ENCODE measurements at places on chromosomes 11 and 22. TPM values are rescaled to one million over a fixed set of nuclear protein-coding genes. Genes with fewer than 3 reads are reported as not detected.
A peak's percentile ranks its signal among the peaks of the same experiment; 100 is the strongest.

SLCO2B1 gene
- 2.3 TPM for total RNA-seq

CRYAB gene
- not detected for total RNA-seq

UEVLD gene
- total RNA-seq: 10.5 TPM

RFPL2 gene
- total RNA-seq: 0.69 TPM

NRGN gene
- total RNA-seq: 0.68 TPM

NADSYN1 gene
- 188 TPM for total RNA-seq

MPEG1 gene
- total RNA-seq: 5.9 TPM

CNIH2 gene
- 1.1 TPM for total RNA-seq

DNA sequence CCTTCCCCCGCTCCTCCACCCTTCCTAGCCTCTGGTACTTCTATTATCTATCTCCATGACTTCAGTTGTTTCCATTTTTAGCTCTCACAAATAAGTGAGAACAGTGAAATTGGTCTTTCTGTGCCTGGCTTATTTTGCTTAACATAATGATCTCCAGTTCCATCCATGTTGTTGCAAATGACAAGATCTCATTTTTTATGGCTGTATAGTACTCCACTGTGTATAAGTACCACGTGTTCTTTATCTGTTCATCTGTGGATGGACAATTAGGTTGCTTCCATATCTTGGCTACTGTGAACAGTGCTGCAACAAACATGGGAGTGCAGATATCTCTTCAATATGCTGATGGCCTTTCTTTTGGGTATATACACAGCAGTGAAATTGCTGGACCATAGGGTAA, 6.9 kb upstream of the ABCC8 start:
- DNase-seq: no peak

GRCh38 chr11:96263238-96263763, 79.7 kb downstream of the MAML2 start:
- no peak for DNase-seq

DNA sequence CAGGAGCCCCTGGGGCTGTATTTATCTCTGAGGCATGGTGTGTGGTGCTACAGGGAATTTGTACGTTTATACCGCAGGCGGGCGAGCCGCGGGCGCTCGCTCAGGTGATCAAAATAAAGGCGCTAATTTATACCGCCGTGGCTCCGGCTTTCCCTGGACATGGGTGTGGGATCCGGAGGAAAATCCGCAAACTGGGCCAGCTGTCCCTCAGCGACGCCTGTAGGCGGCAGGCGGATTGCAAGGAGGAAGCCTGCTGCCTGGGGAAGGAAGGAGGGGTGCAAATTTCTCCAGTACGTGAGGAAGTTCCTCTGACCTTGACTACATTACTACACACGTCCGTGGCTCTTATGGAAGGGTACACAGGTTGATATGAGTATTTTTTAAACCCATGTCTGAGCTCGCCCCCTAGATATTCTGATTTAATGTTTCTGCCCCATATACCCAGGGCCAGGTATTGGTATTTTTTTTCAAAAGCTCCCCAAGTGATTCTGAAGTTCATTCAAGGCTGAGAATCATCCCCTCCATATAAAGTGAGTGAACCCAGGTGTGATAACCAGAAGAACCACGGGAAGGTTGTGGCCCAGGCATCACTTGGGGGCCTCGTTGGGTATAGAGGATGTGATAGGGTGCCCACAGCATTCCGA, 2.8 kb downstream of the MYOD1 start:
- DNase-seq: no peak

DNA sequence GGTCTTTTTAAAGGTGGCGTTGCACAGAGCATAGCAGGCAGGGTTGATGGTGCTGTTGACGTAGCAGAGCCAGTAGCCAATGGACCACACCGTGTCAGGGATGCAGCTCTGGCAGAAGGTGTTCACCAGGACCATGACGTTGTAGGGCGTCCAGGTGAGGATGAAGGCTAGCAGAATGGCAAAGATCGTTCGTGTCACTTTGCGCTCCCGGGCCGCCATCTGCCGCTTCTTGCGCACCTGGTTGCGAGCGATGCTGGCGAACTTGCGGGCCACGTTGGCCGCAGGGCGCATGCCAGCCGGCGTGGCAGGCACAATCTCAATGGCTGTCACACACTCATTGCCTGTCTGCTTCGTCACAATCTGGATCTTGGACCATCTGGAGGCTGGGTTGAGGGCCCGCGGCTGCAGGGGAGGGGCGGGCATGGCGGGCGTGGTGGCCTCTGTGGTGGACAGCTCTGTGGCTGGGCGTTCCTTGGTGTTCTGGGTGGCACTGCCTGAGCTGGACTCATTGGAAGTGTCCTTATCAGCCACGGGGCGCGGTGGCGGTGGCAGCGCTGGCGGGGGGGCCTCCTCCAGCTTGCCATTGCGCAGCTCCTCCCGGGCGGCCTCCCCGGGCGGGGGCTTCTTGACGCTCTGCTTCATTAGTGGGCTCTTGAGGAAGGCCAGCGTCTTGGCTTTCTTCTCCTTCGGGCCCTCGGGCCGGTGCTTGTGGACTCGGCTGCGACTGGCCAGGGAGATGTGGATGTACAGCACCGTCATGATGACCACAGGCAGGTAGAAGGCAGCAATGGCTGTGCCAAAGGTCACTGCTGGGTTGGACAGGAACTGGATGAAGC, 3.9 kb downstream of the MDK start:
- no peak for DNase-seq

GRCh38 chr22:43616645-43617044, 195.5 kb downstream of the EFCAB6 start:
- no peak for DNase-seq

DNA sequence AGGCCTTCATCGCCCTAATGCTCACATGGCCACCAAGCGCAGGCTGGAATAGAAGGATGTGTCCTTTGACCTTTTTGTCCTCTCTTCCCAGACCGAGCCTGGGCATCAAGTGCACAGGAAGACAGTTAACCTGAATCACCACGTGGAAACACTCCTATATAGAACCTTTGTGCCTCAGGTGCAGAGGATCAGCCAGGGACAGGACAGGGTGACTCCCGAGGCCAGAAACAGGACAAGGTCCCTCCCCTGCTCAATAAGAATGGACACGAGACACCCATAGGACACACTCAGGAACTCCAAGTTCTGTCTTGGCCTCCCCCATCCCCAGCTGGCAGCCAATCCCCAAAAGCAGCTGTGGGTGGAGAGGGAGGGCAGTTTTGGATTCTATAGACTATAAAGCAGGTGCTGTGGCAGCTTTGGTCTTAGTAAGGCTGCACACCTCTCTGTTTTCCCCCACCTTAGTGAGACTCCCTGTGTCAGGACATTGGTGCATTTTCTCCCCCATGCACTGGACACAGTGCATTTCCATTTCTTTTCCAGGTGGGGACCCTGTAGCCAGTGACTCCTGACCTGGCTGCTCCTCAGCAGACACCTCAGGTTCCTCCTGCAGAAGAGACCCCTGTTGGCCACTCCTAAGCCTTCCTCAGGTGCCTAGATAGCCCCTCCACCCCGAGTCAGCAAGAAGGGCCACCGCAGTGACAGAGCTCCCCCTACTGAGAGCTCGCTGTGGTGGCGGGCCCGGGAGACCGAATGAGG, 43.6 kb upstream of the POU2AF1 start:
- peak; percentile 47 for DNase-seq

- no peak for DNase-seq
Observed at GRCh38 chr11:65377036-65377435, 5.4 kb downstream of the SLC25A45 start.

DNA sequence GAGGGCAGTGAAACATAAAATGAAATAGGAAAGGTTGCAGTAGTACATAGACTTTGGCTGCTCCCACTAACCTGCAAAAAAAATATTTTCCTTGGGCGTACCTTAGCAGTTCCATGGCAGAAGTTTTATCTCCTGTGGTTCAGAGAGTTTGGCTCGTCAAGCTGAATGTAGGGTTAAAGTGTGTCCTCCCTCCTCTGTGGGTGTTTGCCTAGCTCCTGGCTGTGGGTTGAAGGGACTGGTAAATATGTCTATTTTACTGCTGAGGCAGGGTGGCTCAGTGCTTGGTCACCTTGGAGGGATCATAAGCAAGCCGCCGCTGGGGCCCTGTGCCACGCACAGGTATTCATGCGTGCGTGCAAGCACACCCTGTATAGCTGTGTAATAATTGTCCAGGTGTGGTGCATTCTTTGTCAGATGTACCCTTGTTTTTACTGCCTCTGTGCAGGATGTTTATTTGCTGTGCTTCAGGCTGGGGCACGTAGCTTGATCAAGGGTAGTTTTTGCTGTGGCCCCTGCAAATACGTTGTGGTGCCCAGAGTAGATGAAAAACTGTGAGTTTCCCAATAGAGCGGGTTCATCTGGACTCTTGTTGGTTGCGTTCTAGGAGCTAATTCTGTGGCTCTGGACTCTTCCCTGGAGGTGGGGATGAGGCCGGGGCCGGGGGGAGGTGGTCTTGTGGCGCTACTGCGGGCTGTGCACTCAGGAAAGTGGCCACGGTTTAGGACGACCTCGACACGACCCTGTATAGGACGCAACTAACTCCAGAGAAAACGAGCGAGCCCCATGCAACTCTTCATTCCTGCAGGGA, 732 bp upstream of the SORL1 start:
- peak; percentile 51 for DNase-seq

- no peak for DNase-seq
Observed at GRCh38 chr11:24297461-24297860, 199.4 kb upstream of the LUZP2 start.

DNA sequence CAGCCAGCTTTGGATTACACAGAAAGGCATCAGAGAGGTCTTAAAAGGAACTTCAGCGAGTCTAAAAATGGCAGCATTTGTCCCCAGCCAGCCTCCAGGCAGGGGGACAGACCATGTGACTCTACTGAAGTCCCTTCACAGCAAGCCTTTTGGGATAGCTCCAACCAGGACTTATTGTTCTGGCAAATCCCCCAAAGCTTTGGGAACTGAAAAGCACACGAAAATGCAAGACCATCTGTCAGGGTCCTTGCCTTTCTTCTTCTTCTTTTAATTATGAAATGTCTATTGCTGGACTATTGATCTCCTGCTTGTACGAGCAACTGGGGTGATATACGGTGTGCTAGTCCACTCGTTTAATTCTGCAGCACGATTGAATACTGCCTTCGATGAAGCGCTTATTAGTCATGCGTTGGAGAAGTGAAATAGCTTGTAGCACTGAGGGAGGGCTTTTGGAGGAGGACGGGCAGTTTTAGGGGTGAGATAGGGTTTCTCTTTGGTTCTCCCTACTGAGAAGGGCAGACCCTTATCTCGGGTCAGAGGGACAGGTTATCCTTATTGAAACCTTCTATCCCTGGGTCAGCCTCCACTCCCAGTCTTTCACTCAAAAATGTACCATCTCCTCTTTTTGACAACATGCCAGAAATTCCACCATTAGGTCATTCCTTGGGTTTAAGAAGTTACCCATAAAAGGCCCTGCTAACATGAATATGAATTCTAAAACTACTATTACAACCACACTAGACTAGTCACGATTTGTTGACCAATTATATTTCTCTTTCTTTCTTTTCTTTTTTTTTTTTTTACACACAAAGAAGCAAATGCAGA, 416.4 kb downstream of the MIAT start:
- no peak for DNase-seq

DNA sequence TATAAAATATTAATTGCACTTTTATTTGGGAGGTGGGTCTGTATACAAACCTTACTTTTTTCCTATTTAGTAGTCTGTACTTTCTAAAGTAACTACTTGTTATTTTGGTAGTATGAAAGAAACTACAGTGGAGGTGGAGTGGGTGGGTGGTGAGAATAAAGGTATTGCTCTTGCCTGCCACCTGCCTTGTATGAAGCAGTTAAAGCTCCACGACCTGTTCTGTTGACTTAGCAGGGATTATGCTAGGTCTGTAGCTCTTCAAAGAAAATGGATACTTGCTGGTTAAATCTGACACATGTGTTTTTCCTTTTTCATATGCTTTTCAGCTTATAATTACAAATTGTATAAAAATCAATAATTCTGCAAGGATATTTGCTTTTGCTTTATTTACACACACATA, 111.9 kb downstream of the EHF start:
- DNase-seq: no peak

GRCh38 chr11:13368041-13368446, 90.5 kb downstream of the BMAL1 start:
- no peak for DNase-seq

GRCh38 chr11:113316256-113316655, 1.9 kb downstream of the TTC12 start:
- no peak for DNase-seq

- DNase-seq: no peak
Observed at GRCh38 chr11:47355283-47356128, 3.0 kb upstream of the MYBPC3 start.

DNA sequence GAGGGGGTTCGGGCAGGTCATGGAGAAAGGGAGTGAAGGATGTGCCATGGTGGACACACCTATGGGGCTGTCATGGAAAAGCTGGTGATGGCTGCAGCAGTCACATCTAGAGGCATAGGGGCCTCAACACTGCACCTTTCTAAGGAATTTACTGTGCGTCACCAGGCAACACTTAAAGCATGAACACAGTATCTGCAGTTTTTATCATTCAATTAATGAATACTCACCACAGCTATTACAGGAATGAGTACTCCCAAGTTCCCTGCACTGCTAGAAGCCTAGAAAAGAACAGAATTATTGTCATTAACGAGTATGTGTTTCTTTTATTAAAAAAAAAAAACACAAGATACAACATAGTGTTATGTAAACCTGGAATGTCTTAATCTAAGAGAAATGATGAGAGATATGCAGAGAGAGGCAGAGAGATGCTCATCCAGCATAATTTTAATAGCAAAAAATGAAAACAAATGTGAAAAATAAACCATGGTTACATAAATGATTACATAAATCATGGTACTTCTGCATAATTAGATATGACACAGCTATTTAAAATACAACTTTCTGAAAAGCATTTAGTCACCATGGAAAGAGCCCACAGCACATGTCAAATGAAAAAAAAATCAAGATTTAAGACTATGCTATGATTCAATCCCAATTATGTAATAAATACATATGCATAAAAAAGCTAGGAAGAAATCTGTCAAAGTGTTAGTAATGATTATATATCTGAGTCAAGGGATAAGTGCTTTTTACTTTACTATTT, 19.2 kb downstream of the SERPIND1 start:
- DNase-seq: no peak

DNA sequence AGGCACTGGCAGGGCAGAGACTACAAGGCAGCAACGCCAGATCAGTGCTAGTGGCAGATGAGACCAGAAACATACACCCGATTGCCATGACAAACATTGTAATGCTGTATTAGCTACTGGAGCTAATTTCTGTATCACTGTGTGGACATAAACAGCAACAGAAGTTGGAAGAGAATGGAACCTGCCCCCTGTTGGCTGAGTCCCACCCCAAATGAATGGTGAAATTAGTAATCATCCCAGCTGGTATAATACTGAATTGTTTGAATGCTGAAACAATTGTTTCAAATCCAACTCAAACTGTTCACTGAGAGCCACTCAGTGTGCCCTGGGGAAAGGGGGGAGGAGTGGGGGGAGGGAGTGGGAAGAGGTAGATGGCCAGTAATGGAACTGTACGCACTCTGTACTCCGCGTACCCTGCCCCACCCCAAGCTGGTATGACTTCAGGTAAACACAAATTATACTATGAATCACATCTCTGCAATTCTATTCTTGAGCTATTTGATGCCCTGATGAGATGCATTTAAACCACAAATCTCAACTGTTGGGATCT, 11.2 kb upstream of the BIRC3 start:
- no peak for DNase-seq

- peak; percentile 21 for DNase-seq
Observed at GRCh38 chr22:41808400-41808799, 7.9 kb downstream of the CCDC134 start.

Measured in naive thymus-derived CD8-positive, alpha-beta T cell (primary cell).